Stimulated activated naive CD4-positive, alpha-beta T cell (primary cell): ENCODE measurements at places on chromosomes 5 and 9.
A peak's percentile ranks its signal among the peaks of the same experiment; 100 is the strongest.

GRCh38 chr5:37889612-37890317 lies 49.9 kb upstream of the GDNF start:
- DNase-seq: no peak

GRCh38 chr5:81728301-81728700 lies 22.6 kb downstream of the SSBP2 start:
- DNase-seq: no peak

GRCh38 chr9:116942593-116943061 lies 255.5 kb downstream of the TRIM32 start:
- no peak for DNase-seq

- DNase-seq: no peak
These were observed 835 bp downstream of the MCIDAS start for GRCh38 chr5:55226027-55226933.

GRCh38 chr9:1474671-1475070 lies 424.5 kb downstream of the DMRT2 start:
- no peak for DNase-seq

GRCh38 chr9:133818444-133818843 lies 80.3 kb upstream of the SARDH start:
- no peak for DNase-seq

GRCh38 chr5:16799796-16800195 lies 136.3 kb downstream of the MYO10 start:
- no peak for DNase-seq

DNA sequence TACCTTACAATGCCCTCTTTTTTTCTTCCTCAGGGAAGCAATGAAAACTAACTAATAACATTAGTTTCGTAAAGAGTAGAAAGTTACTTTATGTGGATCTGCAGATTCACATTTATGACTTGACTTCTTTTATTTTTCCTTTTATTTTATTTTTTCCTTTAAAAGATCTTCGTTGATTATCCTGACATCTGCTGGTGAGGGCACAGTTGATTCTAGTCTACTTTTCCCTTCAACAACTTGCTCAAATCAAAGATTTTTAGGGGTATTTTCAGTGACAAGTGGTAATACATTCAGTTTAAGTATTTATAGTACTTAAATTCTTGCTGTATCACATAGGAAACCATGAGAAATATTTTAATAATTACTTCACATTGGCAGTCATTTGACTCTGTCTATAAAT lies 4.9 kb downstream of the EDIL3 start:
- DNase-seq: no peak

- no peak for DNase-seq
These were observed 289.1 kb upstream of the EDIL3 start for GRCh38 chr5:84673785-84674184.

- no peak for DNase-seq
These were observed 188.4 kb downstream of the SNCAIP start for GRCh38 chr5:122500245-122501088.

GRCh38 chr5:149780043-149780737 lies 50.1 kb downstream of the PPARGC1B start:
- no peak for DNase-seq

DNA sequence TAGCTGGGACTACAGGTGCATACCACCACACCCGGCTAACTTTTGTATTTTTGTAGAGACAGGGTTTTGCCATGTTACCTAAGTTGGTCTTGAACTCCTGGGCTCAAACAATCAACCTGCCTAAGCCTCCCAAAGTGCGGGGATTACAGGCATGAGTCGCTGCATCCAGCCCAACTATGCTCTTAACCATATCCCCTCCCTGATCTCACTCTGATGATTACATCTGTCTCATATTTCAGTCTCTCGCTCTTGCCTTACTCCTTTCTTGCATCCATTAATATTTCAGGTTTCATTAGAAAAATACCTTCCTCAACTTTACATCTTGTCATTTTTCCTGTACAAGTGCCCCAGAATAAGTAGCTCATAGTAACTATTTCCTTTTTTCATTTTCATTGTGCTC lies 61.0 kb upstream of the BASP1 start:
- no peak for DNase-seq

- DNase-seq: no peak
These were observed 3.0 kb upstream of the TSPAN17 start for GRCh38 chr5:176644294-176644693.

DNA sequence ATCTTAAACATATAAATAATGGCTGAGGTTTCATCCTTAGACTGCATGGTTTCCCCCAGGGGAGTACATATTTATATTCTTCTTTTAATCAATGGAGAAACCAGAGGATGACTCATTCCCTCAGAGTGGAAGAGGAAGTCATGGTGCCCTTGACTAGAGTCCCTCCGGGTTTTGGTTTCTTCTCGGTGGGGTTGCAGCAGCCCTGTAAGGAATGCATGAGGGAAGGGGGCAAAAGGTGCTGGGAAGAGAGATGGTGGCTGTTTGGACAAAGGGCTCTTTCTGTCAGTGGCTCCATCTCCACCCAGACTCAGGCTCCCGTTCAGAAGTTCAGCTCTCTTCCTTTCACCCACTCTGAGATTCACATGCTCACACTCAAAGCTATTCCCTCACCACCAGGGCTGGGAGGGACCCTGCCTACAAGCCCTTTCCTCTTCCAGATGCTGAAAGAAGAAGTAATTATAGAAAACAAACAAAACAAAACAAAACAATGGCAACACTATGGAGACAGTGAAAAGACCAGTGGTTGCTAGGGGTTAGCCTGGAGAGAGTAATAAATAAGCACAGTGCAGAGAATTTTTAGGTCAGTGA lies 129.8 kb upstream of the IL12B start:
- DNase-seq: no peak

DNA sequence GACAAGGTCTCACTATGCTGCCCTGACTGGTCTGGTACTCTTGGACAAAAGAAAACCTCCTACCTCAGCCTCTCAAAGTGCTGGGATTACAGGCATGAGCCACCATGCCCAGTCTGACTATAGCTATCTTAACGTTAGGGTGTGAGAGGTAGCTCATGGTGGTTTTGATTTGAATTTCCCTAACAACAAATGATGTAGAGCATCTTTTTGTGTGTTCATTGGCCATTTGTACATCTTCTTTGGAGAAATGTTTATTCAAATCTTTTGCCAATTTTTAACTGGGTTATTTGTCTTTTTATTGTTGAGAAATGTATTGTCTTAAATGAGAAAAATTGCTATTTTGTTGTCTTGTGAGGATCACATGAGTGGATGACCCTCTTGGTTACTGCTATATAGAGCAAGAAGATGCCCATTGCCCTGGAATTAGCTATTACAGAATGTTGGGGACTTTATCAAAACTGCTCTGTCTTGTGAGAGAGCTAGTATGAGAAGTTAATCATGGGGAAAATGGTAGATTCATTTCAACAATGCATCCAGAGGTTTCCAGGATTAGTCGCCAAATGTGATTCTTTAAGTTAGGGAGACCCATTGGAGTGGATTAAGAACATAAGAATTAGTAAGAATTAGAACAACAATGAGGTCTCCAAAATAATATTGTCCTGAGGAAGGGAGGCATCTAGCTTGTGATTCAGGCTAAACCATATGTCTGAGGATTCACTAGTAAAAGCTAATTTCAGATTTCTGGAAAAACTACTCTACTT lies 124.3 kb upstream of the MOCS2 start:
- no peak for DNase-seq

GRCh38 chr9:27336126-27336525 lies 39.2 kb upstream of the EQTN start:
- no peak for DNase-seq

GRCh38 chr9:69371001-69371400 lies 46.0 kb downstream of the ENTREP1 start:
- DNase-seq: no peak

- DNase-seq: peak; percentile 7
These were observed 453 bp downstream of the CPEB4 start for GRCh38 chr5:173888473-173889131.
